ENCODE measurements at places on chromosomes 1 and 21.

- DNase-seq: no peak
Observed at GRCh38 chr1:213176341-213176740, 125.3 kb downstream of the RPS6KC1 start.

GRCh38 chr21:39670701-39671100 lies 58.0 kb downstream of the B3GALT5 start:
- no peak for DNase-seq

- no peak for DNase-seq
Observed at GRCh38 chr1:42529724-42530181, 66.7 kb downstream of the CCDC30 start.

- no peak for DNase-seq
Observed at GRCh38 chr1:45383191-45383590, 43.0 kb upstream of the MUTYH start.

- no peak for DNase-seq
Observed at GRCh38 chr1:238191170-238191569, 300.4 kb upstream of the ZP4 start.

DNA sequence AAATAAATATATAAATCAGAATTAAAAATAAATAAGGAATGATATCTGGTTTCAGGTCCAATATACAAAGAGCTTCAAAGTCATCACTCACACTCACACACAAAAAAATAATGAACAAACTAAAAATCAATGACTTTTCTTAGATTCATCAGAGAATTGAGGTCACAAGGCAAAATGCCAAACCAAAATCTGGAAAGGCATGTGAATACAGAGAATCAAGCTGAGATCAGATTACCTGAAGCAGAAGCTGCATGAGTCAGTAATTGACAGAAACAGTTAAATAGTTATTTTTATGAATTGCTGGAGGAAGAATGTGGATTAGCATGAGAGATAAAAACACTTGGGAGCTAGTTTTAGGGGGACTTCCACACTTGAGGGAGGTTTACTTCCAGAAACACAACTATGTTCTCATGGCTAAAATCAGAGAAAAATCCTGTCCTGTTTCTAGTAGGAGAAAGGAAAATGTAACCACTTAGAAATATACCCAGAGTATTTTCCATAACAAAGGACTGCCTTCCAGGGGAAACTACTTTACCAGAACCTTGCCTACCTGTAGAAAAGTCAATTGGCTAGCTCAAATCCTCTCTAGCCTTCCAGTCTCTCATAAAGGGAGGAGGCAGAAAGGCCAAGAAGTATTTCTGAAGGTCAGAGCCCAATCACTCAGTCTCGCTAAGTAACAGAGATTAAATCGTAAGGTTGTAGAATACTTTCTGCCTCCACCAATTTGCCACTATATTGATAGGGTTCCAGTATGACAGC lies 536.6 kb upstream of the NR5A2 start:
- DNase-seq: no peak

DNA sequence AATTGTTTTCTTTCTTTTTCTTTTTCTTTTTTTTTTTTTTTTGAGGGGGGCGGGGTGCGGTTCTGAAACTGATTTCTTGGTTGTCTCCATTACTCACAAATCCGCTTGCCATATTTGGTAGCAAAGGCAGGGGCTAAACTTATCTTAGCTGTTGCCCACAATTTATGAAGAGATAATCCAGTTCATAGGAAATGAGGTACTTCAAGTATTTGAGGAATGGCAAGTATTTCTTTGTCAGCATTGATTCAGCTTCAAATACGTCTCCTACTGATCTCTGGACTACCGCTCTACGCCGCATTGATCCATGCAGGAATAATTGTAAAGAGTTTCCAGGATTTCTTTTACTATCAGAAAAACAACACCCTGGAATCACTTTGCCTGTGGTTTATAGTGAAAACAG lies 289.2 kb upstream of the DPYD start:
- no peak for DNase-seq

GRCh38 chr1:241637604-241638003 lies 2.6 kb downstream of the CHML start:
- DNase-seq: no peak

GRCh38 chr1:44084998-44085675 lies 33.5 kb upstream of the KLF17 start:
- no peak for DNase-seq

DNA sequence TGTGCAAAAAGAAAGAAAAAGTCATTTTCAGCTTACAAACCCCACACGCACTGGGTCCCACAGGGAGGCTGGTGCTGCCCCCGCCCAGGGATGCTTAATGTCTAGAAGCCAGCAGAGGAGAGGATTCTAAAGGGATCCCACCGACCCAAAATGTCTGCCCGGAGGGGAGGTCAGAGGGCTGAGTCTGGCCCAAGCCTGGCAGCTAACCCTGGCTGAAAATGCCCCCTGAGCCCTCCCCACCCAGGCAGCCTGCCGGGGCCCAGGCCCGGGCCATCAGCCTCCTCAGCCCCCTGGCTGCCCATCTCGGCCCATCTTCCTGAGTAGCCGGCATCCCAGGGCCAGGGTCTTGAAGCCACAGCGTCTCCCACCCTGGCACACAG lies 33.5 kb downstream of the ACOT7 start:
- DNase-seq: no peak

DNA sequence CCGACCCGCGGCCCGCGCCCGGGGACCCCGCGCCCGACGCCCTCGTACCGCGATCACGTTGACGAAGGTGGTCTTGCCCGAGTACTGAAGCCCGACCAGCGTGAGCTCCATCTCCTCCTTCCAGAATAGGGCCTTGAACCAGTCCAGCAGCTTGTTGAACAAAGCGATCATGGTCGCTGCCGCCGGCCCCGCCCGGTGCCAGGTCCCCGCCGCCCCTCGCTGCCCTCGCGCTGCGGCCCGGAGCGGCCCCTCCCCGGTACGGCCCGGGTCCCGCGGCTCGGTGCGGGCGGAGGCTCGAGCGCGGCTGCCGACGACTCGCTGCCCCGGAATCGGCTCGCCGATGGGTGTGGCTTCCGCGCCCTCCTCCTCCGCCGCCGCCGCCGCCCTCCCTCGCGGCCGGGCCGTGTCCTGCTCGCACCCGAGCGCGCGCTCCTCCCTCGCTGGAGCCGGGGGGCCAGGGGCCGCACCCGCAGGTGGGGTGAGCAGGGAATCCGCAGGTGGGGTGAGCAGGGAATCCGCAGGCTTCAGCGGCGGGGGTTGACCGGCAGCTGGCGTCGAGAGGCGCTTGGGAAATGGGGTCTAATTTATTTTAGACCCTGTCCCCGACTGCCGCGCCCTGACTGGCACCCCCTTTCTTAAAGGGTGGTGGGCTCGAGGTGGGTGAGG lies at the start of gene ARL8A:
ARL8A (minus strand) TSS at position 336 of the 666 bp plus-strand sequence; CDS start at position 171, 165 bp downstream.
- DNase-seq: peak; percentile 47

- DNase-seq: no peak
Observed at GRCh38 chr1:224205438-224205840, 22.4 kb downstream of the DEGS1 start.

- DNase-seq: no peak
Observed at GRCh38 chr1:164511001-164511705, 47.8 kb upstream of the PBX1 start.

- DNase-seq: peak; percentile 28
Observed at GRCh38 chr1:160101037-160101716, 2.8 kb upstream of the IGSF8 start.

- no peak for DNase-seq
Observed at GRCh38 chr1:59292562-59292961, 4.3 kb upstream of the FGGY start.

GRCh38 chr1:183004141-183004540 lies 19.1 kb upstream of the LAMC1 start:
- no peak for DNase-seq

DNA sequence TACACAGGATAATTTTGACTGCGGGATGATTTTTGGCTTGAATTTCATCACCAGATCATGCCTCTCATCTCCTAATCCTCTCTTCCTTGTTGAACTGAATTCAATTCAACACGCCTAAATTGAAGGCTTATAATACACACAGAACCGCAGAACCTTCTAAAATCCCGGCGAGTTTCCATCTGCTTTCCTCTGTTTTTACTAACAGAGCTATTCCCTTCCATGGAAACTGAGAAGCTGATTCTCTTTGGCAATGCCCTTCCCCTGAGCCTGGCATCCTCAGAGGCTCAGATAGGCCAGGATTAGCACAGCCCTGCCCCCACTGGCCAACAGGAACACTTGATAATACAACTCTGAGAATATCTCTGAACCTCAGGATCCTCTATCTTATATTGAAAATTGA lies 130.2 kb downstream of the CAPN8 start:
- no peak for DNase-seq

- no peak for DNase-seq
Observed at GRCh38 chr1:9363061-9363471, 70.4 kb downstream of the SPSB1 start.

GRCh38 chr21:31133243-31133830 lies 95.1 kb upstream of the KRTAP19-8 start:
- no peak for DNase-seq

GRCh38 chr1:3668585-3669300 lies 16.4 kb downstream of the TP73 start:
- no peak for DNase-seq

GRCh38 chr1:167629681-167630567 lies at the start of gene RCSD1:
Gene RCSD1 (plus strand): TSS chr1:167630232. CDS start chr1:167630424, 192 bp downstream.
- peak; percentile 30 for DNase-seq

DNA sequence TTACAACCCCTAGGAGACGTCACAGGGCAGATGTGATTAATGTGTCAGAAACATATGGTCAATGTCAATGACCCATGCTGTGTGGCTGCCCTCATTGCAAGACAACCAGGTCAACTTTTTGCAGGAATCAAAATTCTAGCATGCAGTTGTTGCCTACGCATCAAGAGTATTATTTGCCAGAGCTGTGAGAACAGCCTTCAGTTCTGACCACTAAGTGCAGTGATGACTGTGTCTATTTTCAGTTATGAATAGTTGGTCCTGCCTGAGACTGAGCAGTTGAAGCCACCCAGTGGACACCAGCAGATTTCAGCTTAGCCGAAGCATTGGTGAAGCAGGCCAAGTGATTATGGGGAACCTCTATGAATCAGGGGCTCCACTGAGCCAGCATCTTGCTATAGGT lies 47.3 kb downstream of the LYPLAL1 start:
- no peak for DNase-seq

DNA sequence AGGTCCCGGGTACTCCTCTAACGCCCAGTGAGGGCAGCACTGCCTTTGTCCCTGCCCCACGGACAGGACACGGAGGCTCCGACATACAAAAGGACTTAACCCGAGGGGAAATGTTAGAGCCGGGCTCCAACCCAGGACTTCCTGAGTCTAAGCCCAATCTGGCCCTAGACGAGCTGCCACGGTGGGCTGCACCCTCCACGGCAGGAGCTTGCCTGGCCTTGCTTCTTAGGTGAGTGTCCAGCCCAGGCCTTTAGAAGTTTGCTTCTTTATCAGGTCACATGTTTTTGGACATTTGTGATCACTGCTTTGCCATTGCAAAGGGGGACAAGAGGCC lies 11.0 kb upstream of the TMEM200B start:
- DNase-seq: no peak

- no peak for DNase-seq
Observed at GRCh38 chr1:51768971-51769588, 109.4 kb downstream of the NRDC start.

DNA sequence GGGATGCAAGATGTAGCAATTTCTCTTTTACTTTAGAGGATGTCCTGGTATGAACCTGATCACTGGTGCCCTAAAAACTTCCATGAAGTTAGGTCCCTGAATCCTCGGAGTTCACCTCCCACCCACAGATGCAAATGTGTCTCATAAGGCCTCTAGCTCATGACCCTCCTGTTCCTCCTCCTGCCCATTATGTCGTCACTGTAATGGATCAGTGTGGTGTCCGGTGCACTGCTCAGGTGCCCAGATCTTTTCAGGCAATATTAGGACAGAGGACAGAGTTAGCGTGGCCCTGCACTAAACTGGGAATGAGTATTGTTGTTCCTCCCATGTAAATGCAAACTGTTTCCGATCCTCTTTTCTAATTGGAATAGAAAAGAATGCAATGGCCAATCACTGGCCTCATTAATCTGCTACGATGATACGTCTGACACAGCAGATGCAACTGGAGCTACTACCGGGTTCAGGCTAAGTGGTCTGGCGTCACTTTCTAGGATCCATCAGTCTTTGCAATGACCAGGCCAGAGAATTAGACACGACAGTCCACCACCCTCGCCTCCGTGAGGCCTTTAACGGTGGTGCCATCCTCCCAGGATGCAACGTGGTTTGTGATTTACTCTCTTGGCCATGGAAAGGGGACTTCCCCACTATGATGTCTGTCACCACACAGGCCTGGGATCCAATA lies 3.4 kb upstream of the COL6A2 start:
- no peak for DNase-seq

GRCh38 chr1:239843541-239843940 lies 248.1 kb upstream of the FMN2 start:
- no peak for DNase-seq

DNA sequence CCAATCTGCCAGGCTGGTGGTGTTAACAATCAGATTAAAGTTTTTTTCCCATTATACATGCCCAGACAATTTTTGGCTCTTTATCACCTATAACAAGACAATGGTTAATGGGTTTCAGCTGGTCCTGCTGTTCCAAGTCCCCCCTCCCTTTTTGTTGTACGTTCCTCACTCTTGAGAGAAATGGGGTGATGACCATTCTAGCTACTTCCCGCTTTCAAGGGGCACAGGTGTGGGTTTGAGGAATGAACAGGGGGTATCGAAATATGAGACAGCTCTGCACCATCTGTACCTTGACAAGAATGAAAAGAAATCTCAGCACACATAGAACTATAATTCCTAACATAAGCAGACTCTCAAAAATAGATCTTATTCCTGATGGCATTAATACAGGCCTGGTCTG lies 326.8 kb downstream of the PTPRU start:
- DNase-seq: no peak

GRCh38 chr21:24823247-24823646 lies 784.0 kb downstream of the MRPL39 start:
- DNase-seq: no peak

GRCh38 chr1:162305969-162306368 lies 70.7 kb downstream of the SPATA46 start:
- no peak for DNase-seq

- no peak for DNase-seq
Observed at GRCh38 chr1:92797961-92798360, 13.1 kb upstream of the EVI5 start.

- DNase-seq: no peak
Observed at GRCh38 chr1:23577056-23578004, 18.0 kb upstream of the ID3 start.

DNA sequence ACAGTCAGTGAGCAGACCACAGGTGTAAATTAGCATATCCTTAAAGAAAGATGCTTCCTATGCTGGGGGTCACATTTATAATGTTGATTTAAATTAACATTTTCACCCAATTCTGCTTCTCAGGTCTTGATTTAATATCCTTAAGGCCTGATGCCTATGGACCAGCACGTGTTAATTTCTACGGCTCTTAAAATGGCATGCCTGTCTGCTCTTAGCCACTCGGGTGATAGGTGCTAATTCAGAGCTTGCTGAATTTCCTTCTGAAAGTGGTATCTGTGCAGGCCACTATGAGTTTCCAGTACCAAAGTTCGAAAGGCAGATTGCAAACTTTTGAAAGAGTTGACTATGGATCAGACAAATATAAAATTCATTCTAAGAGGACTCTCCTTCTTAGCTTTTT lies 487.4 kb upstream of the ADGRL2 start:
- no peak for DNase-seq
